ENCODE measurements at places on chromosomes 5 and 9. TPM values are rescaled to one million over a fixed set of nuclear protein-coding genes. Genes with fewer than 3 reads are reported as not detected.
A peak's percentile ranks its signal among the peaks of the same experiment; 100 is the strongest.

GRCh38 chr9:77475641-77476473 is 172.3 kb downstream of the GNA14 start:
- DNase-seq = peak; percentile 77

DNA sequence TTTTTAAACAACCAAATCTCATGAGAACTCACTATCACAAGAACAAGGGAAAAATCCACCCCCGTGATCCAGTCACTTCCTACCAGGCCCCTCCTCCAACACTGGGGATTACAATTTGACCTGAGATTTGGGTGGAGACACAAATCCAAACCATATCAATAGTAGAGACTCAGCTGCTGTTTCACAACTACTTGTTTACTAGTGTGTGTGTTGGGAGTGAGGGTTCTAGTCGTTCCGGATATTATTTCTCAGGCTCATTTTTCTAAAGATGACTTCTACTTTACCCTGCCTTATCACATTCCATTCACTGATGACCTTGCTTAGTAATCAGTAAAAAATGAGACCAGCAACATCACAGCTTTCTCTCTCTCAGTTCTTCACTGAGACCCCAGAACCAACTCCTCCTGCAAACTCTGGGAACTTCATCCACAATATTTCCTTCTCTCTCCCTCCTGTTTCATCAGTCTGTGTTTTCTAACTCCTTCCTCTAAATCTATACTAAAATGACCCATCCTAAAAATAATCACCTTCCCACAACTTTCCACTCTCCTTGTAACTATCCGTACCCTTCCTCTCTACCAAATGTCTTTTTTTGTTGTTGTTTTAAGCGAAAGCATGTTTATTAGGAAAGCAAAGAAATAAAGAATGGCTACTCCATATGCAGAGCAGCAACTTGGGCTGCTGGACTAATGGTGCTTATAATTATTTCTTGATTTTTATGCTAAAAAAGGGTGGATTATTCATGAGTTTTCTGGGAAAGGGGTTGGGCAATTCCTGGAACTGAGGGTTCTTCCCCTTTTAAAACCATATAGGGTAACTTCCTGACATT is 121.5 kb upstream of the SPRY4 start:
- no peak for DNase-seq

- no peak for DNase-seq
Measured at GRCh38 chr9:69590266-69590665, 81.9 kb downstream of the APBA1 start.

DNA sequence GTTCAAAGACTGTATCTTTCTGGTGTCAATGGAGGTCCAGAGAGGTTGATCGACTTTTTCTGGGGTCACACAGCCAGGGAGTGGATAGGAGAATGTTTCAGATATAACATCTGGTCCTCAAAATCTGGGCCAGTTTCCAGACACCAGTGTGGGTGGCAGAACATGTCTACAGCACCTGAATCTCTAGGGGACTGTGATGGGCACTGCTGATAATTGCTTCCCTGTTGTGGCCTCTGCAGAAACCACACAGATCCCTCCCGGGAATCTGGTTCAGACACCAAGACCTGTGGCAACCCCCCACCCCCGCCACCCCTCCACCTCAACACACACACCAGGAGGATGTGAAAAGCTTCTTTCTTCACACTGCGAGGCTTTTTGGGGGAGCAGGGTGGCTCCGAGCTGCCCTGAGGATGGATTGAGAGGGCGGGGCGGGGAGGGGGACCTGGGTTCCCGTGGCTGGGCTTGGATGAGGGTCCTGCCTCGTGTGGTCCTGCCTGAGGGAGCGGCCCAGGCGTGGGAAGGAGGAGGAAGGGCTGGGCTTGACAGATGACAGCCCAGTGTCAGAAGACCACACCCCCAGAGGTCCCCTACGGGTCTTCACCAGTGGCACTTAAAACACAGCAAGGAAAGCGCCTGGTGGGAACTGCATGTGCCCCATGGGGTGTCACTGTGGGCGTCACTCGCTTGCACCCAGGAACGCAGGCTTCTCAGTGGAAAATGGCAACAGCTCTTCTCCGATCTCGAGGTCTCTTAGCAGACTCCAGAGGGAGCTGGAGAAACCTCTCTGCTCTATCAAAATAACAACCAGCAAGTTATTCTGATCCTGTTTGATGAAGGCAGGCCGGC is 55.2 kb downstream of the TRIP13 start:
- DNase-seq = no peak

DNA sequence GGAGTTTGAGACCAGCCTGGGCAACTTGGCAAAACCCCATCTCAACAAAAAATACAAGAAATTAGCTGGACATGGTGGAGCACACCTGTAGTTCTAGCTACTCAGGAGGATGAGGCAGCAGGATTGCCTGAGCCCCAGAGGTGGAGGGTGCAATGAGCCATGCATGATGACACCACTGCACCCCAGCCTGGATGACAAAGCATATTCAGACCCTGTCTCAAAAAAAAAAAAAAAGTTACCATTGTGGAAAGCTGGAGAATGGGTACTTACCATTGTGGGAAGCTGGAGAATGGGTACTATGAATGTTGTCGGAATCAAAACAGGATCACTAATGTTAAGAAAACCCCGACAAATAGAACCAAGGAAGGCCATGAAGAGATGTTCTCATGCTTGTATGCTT is 25.7 kb downstream of the HINT1 start:
- DNase-seq = no peak

Gene SPINK5
- not detected for total RNA-seq

DNA sequence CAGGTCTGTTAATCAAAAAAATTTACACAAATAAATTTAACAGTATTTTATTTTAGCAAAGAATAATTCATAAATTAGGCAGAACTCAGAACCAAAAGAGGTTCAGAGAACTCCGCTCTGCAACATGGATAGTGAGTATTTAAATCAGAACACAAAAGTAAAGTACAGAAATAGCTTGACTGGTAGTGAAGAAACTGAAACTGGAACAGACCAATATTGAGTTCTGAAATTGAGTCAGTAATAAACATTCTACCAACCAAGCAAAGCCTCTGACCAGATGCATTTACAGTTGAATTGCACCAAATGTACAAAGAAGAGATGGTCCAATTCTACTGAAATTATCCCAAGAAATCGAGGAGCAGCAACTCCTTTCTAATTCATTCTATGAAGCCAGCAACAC is 1542.8 kb downstream of the EFNA5 start:
- no peak for DNase-seq

GRCh38 chr5:176560364-176560763 is 11.2 kb downstream of the CDHR2 start:
- peak; percentile 56 for DNase-seq

GRCh38 chr5:159972538-159973362 is 36.2 kb upstream of the TTC1 start:
- DNase-seq = no peak

- no peak for DNase-seq
Measured at GRCh38 chr9:91187965-91188344, 173.8 kb downstream of the AUH start.

Gene PCDHA1
- total RNA-seq = not detected

Gene CRHBP
- 0.26 TPM for total RNA-seq

GRCh38 chr5:125421006-125421405 is 674.6 kb upstream of the ZNF608 start:
- no peak for DNase-seq

DNA sequence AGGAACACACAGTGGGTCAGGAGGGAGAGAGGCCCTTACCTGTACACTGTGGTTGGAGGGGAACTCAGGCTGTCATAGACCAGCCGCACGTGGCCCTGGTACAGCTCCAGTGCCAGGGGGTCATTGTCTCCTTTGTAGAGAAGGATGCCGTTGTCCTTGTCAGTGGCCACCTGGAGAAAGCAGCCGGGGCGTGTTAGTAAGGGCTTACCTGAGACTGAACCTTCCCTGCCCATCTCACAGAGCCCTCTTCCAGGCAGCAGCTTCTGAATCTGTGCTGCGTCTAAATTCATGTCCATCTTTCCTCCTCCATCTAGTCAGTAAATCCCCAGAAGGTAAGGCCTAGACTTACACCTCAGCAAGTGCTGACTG is 104.7 kb upstream of the PANK3 start:
- DNase-seq = no peak

DNA sequence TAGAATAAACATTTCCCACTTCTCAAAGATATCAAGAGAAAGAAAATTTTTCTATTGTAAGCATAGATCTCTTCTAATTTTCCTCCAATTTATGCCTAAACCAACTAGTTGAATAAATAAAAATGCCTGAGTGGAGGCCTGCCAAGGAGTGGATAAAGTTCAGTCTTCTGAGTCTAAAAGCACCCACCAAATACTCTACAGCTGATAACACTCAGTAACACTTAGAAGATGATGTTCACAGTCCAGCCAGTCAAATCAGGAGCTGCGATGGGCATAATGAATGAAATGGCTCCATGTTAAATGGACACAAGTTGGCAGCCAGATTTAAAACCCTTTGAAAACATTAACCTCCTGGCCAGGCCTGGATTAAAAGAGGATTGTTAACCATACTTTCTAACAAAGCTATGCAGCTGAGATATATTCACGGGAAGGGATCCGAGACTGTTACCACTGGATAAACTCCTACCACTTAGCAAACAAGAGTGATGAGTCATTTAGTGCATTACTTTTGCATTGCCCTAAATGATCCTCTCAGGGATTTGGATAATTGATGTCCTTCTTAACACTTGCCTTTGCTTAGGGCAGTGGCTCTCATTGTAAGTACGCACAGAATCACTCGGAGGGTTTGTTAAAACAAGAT is 63.7 kb upstream of the CCDC112 start:
- no peak for DNase-seq

GRCh38 chr9:112863214-112863613 is 27.5 kb downstream of the SLC46A2 start:
- no peak for DNase-seq

- peak; percentile 79 for DNase-seq
Measured at GRCh38 chr9:83649080-83649479, 26.1 kb downstream of the IDNK start.

All from activated T-cell treated with anti-CD3 and anti-CD28 coated beads, Interleukin-2, amount 50 U/mL, for 72 hours (primary cell).